WTC11 (cell line): ENCODE measurements at places on chromosomes 11 and 22.

GRCh38 chr11:128772814-128773213 is 78.9 kb downstream of the FLI1 start:
- DNase-seq = no peak

- no peak for DNase-seq
These were observed 13.9 kb upstream of the CDC42EP2 start for GRCh38 chr11:65300621-65301275.

- no peak for DNase-seq
These were observed 258.2 kb upstream of the FAT3 start for GRCh38 chr11:91966368-91966767.

- DNase-seq = peak; percentile 74
These were observed 101.2 kb upstream of the HSD17B12 start for GRCh38 chr11:43579171-43579918.

DNA sequence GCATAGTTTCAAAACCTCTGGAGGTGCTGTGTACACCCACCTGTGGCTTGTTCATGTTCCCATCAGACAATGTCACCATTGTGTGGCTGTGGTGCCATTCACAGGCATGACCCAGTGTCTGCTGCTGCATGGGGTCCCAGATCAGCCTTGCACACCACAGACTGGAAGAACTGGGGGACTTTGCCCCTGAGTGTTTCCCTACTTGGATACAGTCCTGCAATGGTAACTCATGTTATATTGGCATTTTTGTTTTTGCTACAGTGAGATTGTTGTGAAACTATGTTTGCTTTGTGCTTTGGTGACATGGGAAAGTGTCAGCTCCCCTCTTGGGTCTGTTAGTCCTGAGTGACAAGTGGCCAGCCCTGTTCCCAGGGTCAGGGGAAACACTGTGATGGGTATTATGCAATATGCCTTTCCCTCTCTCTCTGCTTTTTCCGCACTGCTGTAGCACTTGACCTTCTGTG is 108.8 kb downstream of the NAV2 start:
- no peak for DNase-seq

- DNase-seq = no peak
These were observed 14.1 kb downstream of the SERPIND1 start for GRCh38 chr22:20787746-20788626.

- no peak for DNase-seq
These were observed 33.6 kb upstream of the MMP7 start for GRCh38 chr11:102564110-102564509.

GRCh38 chr11:46554213-46555147 is 39.3 kb downstream of the AMBRA1 start:
- no peak for DNase-seq

DNA sequence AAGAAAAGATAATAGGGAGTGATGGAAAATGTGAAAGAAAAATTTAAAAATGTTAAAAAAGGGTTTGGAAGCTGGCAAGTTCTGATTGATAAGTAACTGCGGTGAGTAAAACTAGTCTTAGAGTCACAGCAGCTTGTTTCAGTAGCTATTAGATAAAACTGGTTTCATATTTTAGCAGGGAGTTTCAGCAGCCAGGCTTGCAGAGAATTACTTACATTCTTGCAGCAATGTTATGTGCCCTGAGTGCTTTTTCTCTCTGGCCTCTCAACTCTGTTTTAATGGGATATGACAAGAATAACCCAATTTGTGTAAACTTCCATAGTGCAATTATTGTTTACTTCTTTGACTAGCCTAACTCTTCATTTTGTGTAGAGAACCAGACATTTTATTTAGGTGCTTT is 33.6 kb downstream of the PPME1 start:
- DNase-seq = no peak

DNA sequence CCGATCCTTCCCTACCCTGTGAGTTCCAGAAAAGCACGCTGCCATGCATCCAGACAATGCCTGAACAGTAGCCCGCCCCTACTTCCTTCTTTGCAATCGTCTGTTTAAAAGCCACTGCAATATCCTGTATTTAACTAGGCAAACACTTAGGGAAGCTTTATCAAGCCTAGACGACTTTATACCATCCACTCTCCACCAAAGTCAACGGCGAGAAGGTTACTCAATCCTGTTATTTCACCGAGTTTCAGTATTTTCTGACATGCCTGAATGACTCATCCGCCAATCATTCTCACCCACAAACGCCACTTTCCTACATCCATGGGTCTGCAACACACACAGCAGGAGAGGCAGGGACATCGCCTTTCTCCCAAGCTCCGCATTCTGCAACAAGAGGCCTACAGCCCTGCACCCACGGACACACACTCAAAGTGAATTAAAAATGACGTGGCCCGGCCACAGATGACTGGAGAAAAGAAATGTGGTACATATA is 9.3 kb downstream of the CELSR1 start:
- DNase-seq = no peak

DNA sequence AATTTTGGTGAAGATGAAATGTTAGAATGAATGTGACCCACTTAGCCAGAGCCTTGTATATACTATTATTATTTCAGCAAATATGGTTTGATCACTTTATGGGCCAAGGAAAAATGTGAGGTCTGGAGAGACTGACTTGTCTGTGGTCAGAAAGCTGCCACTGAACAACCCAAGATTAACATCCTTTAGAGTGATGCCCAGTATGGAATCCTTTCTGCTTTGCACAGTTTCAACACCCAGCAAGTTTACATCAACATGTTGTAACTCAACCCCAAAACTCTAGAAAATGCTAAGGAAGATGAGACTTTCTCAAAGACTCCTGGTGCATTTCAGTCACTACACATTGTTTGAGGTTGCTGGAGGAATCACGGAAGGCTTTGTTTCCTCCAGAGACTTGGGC is 107.7 kb downstream of the SNX19 start:
- DNase-seq = no peak

DNA sequence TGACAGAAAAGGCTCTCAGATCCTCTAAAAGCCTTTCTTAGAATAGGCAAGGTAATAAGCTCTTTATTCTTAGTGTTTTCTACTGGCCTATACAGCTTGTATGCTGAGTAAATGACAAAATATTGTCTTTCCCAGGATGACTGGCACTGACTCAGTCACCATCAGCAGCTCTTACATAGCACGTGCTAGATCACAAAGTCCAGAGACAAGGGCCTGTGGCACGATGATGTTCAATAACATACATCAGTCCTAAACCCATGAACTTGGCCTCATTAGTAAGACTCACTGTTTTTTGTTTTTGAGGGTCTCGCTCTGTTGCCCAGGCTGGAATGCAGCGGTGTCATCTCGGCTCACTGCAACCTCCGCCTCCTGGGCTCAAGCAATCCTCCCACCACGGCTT is 42.7 kb downstream of the CELF1 start:
- no peak for DNase-seq

- DNase-seq = no peak
These were observed 32.5 kb upstream of the OR6M1 start for GRCh38 chr11:123838659-123839058.

DNA sequence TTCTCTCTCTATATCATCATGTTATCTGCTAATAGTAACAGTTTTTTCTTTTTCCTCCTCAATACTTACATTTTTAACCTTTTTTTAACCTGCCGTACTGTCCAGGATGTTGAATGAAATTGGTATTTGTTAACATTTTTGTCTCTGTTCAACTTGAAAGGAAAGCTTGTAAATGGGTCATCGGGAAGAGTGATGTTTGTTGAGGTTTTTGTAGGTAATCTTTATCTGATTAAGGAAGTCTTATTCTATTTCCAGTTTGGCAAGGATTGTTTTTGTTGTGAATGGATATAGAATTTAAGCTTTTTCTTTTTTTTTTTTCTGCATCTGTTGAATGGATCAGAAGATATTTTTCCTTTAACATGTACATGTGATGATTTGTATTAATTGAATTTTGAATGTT is 8.1 kb upstream of the NNMT start:
- DNase-seq = no peak

DNA sequence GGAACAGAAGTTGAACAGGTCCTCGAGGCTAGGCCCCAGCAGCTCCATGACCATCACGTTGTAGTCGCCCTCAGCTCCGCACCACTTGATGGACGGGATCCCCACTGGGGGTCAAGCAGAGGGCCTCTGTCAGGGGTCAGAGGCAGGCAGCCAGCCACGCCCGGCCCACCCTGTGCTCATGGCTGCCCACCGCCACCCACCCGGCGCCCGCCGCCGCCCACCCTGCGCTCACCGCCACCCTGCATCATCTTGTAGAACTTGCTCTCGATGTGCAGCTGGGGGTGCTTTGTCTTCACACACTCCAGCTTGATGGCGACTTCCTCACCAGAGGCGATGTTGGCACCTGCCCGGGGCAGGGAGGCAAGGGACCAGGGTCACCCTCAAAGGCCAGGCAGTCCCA is 14.3 kb downstream of the CSNK1E start:
- no peak for DNase-seq

- peak; percentile 47 for DNase-seq
These were observed at the start of gene SYNGR1 for GRCh38 chr22:39349967-39350726. SYNGR1 (plus strand) TSS chr22:39349991; CDS start chr22:39350011, 20 bp downstream.

- no peak for DNase-seq
These were observed 627 bp upstream of the APOA5 start for GRCh38 chr11:116792144-116792868.

DNA sequence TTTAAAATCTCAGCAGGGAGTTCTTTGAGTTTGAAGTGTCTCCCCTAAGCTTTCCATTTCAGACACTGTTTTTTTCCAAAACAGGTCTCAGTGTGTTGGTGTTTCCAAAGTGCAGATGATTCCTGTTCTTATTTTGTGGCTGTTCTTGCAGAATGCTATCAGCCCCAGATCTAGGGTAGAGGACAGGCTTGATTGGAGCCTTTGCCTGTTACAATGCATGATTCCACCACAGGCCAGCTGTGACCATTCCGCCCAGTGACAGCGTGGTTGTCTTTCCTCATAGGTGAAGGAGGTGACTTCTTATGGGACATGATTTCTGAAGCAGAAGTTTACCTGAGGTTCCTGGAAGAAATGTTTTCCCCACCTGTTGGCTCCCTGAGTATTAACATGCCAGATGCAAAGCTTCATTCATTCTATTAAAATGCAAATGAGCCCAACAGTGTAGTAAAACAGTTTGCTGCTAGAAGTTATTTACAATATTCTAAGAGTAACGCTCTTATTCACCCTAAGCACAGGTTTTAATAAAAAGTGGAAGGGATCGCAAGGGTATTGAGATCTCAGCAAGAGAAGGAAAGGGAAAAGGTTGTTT is 36.9 kb upstream of the BIRC3 start:
- DNase-seq = no peak

DNA sequence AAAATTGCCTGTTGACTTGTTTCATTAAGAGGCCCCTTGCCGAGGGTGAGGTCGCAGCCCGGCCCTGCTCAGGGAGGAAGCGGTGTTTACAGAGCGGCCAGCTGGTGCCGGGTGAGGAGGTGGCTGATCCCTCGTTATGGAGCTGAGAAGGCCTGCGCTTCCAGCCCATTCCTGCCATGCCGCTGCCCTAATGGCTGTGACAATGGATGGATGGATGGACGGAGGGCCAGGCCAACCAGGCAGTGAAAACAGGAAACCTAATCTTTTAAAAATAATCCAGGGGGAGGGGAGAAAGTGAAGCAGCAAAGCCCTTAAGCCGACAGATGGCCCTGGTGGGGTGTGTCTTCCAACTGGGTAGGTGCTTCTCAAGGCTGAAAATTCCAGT is 38.5 kb downstream of the BCR start:
- DNase-seq = peak; percentile 55

DNA sequence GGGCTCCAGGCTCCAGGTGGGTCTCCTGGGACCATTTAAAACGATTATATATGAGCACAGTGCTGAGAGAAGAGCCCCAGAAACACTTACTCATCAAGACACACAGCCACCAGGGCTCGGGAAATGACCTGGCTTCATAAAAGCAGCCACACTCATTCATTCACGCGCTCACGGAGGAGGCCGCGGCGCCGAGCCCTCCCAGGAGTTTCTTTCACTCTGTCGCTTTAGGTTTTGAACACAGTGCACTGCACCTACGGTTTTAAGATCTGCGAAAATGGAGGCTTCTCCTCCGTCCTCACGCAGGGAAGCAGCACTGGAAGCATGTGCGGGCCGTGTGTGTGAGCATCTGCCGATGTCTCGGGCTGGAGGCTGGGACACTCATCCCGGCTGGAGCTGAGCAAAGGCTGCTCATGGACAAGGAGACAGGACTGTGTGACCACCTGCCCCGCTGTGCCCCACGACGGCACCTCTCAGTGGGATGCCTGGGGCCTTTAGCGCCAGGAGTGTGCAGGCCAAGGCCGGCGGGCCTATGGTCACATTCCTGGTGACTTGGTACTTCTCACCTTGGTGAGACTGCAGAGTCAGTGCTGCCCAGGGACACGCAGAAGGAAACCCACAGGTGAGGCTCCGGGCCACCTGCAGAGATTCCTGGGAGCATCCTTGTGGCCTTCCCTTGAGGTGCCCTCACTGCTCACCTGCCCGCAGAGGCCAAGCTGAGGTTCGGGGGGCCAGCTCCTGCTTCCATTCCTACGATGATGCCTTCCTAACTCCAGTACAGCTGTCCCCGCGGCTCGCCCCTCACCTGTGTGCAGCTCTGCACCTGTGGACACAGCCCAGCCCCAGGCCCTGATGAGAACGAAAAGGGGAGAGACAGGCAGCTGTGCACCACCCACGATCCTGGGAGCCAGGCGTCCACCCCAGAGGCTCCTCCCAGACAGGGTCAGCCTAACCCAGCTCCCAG is 872.0 kb downstream of the BRD1 start:
- no peak for DNase-seq

GRCh38 chr22:26579331-26579886 is 10.5 kb downstream of the TPST2 start:
- no peak for DNase-seq

GRCh38 chr11:58832056-58832645 is 12.4 kb downstream of the GLYATL2 start:
- no peak for DNase-seq

DNA sequence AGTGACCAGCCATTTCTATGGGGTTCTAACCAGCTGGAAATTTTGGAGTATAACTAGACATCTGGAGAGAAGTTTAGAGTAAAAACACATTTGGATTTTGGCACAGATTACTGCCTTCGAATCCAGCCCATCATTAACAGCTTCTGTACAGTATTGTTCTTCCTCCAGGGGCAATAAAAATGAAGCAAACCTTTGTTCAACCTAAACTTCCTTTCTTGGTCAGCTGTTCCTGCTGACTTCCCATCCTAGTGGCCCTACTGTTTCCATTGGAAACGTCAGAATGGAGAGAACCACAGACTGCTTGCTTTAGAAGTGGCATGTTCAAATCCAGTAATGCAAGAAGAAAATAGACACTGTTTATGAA is 203.7 kb upstream of the MTMR2 start:
- no peak for DNase-seq

DNA sequence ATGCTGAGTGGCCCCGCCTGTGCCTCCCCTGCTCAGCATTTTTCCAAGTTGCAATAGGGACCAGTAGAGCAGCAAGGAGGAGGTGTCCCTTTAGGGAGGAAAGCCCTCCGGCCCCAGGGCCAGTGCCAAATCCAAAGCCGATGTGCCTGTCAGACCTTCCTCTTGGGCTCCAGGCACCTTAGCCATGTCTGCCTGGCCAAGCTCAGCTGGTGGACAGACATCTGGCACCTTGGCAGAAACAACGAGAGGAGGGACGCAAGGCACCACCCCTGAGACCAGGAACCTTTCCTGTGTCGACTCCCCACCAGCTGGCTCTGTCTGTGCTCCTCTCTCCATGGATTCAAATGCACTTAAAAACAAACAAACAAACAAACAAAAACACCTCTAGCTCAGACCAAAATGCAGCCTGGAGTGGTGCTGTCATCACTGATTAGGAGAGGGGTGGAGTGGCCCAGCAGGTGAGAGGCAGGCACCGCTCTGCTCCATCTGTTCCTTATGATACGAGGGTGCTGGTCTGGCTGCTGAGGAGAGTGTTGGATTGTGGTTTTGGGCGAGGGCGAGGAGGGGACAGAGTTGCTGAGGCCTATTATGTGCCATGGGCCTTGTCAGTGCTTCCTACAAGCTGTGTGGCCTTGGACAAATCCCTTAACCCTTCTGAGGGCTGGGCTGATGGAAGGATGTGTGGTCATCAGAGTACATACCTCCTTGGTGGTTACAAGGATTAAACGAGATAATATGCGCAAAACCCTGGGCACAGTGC is 46.2 kb downstream of the TP53I11 start:
- no peak for DNase-seq
